Natural killer cell treated with Interleukin-12 subunit alpha and Interleukin-12 subunit beta and Interleukin-15 and Interleukin-18, amount 100 ng/mL, for 72 hours (primary cell): ENCODE measurements at places on chromosomes 11 and 22.

DNA sequence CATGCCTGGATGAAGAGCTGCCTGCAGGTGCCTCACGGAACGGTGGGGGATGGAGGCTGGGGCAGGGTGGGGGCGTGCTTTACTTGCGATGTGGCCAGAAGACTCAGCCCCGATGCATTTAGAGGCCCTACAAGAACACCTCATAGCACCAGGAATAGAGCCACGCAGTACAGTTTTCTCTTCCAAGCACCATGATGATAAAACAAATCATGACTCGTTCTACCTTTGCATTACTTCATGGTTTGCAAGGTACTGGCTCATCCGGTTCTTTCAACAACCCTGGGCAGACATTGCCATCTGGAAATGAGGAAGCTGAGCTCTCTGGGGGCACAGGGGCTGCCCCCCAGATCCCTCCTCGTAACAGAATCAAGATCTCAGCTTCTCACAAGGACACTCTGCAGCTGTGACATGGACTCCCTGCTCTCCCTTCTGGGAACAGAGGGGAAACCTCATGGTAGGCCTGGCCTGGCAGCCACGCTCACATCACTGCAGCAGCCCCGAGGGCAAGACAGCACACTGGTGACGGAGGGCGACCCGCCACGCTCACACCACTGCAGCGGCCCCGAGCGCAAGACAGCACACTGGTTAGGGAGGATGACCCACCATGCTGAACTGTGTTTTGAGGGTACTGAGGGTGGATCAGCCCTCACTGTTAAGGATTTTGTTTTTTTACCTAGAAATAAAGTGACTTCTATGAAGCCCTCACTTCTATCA, 46.9 kb downstream of the PHF21B start:
- no peak for DNase-seq

DNA sequence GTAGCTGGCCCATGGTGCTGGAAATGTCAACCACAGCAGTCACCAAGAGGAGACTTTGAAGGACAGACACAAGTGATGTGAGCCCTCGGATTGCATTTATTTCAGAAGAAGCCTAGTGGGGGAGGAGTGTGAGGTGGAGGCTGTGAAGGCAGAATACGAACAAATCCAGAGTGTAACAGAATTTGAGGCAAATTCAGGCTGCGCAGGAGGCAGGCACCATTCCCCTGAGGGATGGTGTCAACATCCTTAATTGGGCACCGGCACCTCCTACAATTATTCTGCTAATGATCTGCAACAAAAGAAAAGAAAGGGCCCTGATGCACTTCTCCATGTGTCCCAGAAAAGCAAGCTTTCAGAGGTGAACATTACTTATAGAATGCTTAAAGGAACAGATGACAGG, 32.2 kb downstream of the CWC15 start:
- DNase-seq, result no peak

DNA sequence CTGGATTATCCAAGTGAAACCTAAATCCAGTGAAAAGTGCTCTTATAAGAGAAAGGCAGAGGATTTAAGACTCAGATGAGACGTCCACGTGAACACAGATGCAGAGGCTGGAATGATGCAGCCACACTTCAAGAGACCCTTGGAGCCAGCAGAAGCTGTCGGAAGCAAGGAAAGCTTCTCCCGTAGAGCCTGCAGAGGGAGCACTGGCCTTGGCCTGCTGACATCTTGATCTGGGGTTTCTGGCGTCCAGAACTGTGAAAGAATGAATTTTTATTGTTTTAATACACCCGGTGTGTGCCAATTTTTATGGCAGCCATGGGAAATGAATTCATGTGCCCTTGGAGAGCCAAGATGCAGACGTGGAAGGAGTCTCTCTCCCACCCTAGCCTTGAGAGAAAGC, 407.0 kb upstream of the B3GAT1 start:
- DNase-seq, result no peak

GRCh38 chr11:26865703-26866102, 128.2 kb upstream of the FIBIN start:
- no peak for DNase-seq

DNA sequence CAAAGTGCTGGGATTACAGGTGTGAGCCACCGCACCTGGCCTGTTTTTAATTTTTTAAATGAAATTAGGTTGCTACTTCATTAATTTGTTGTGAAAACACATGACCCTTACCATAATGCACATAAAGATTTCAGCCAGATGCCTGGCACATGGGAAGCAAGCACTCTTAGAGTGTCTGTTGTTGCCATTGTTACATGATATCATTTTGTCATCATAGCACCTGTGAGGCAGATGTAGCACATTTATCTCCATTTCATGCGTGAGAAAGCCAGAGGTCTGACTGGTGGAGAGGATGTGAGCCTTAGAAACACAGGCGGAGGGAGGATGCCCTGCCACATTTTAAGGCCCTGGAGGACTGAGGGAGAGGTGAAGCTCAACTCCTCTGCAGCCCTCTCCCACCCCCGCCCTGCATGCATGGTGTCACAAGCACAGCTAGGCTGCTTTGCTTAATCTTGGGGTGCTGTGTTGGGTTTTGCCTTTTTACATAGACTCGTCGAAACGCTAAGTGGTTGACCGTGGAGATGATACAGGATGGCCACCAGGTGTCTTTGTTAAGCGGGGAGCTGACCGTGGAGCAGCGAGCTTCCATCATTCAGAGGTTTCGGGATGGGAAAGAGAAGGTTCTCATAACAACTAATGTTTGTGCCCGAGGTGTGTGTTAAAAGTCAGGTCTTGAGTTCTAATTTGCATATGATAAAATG, 14.0 kb downstream of the DDX25 start:
- no peak for DNase-seq
